ENCODE measurements at places on chromosomes 4 and X. TPM values are rescaled to one million over a fixed set of nuclear protein-coding genes. Genes with fewer than 3 reads are reported as not detected.
A peak's percentile ranks its signal among the peaks of the same experiment; 100 is the strongest.

DNA sequence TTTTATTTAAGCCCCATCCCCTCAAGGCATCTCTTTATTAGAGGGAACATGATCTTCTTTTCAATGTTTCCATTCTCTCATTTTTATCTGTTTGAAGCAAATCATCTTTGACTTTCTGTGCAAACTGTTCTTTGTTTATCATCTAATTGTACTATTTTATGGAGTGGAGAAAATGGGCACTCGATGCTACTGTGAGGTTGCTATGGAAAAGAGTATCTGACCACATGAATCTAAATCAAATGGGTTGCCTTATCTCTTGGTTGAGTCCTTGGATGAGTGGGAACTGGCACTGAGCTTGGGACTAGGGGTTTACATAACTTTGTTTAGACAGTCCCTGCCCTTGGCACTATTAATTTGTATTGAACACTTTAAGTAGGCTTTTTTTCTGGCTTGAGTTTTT lies 9.1 kb downstream of the OCRL start:
- no peak for DNase-seq

GRCh38 chr4:151922811-151923210 lies 162.0 kb upstream of the GATB start:
- no peak for DNase-seq

DNA sequence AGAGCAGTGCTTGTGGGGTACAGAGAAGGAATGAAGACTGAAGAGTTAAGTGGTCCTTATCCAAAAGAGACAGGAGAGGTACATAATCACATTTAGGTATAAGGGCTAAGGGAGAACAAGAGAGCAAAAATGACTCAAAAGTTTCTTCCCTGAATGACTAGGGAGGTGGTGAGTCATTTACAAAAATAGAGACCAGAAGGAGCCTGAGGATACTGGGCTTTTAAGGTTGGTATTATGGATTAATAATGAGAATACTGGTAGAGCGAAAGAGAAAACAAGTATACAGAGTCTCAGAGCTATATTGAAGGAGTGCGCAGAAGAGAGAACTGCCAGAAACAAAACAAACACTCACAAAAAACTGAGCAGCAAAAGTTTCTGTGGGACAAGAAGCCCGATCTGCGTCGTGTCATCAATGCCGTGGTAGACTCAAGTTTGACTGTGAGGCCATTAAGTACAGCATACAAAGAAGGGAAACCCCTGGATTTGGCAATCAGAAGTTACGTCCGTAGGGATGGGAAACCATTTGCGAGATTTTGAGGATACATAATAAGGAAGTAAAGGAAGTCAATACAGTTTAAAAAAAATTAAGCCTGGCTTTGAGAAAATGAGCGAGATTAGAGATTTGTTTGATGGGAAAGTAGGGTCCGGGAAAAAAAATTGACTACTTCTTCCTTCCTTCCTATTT lies 129.1 kb upstream of the STIM2 start:
- no peak for DNase-seq

The CDKL2 gene
- total RNA-seq = 0.84 TPM

- no peak for DNase-seq
Observed at GRCh38 chr4:152308951-152309350, 226.9 kb downstream of the FBXW7 start.

The FGF16 gene
- total RNA-seq = 4.4 TPM

DNA sequence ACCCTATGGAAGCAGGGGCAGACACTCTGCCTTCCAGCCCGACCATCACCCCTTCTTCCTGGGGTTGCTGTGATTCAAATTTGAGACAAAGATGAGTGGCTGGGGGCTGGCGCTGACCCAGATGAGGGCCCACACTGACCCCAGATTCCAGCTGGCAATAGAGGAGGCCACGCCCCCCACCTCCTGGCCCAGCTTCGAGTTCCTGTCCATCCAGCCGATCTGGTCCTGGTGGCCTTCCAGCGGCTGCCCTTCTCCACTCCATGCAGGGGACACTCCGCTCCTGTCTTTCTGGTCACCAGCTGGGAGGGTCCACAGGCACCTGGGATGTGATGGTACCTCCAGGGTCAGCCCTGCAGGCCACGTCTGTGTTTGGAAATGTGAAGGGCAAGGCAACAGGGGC lies 98.5 kb upstream of the PSAPL1 start:
- no peak for DNase-seq

The FNIP2 gene
- total RNA-seq = 8.9 TPM

DNA sequence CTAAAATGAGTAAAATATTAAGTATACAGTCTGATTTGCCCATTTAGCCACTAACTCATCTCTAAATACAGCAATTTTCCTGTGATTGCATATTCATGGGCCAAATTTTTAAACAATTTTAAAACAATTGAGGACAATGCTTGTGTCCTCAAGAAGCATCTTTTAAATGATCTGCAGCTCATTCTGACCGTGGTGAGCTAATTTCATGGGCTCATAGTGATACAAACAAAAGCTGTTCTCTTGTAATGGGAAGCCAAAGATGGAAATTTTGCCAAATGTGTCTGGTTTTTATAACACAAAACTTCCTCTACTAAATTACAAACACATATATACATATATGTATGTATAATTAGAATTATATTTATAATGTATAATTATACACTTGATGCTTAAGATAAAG lies 39.7 kb downstream of the HMGB2 start:
- no peak for DNase-seq

The CCDC110 gene
- total RNA-seq = 0.26 TPM

GRCh38 chr4:128521156-128521555 lies 233.5 kb upstream of the PGRMC2 start:
- DNase-seq = no peak

GRCh38 chr4:157265281-157265680 lies 44.8 kb downstream of the GRIA2 start:
- peak; percentile 53 for DNase-seq

The DCAF12L2 gene
- total RNA-seq = 3.4 TPM

The SLC9A7 gene
- total RNA-seq = 25.3 TPM

DNA sequence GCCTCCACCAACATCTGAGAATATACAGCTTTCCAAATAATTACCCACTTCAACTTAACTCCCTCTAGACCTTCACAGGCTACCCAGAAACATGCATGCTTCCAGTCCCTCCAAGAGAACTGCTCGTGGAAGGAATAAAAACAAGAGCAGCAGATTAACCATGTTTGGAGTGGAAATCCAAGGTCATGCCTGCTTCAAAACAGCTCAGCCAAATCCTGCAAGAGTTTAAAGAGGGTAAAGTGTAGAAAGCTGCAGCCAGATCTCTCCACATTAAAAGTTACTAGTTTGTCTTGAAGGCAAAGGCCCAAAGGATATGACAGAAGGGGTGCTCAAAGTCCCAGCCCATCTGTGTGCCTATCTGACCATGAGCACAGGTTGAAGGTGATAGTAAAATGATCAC lies 139.3 kb downstream of the RNF150 start:
- no peak for DNase-seq

The GPR143 gene
- total RNA-seq = 13.5 TPM

DNA sequence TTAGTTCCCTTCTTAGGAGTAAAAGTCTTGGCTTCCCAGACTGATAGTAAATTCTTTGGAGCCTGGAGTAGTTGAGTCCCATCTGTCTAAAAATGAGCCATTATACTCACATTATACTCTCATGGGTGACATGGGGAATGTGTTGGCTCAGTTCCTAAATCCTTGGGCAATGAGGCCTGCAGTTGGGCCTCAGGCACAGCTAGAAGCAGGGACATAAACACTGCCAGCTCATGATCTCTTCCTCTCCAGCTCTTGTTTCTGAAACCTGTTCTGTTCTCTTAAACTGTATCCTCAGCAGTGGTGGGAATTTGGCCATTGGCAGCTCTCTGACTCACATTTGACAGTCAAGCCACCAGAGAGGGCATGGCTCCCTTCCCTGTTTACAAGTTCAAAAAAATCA lies 212.5 kb downstream of the SPATA18 start:
- no peak for DNase-seq

The PRAF2 gene
- 8.2 TPM for total RNA-seq

DNA sequence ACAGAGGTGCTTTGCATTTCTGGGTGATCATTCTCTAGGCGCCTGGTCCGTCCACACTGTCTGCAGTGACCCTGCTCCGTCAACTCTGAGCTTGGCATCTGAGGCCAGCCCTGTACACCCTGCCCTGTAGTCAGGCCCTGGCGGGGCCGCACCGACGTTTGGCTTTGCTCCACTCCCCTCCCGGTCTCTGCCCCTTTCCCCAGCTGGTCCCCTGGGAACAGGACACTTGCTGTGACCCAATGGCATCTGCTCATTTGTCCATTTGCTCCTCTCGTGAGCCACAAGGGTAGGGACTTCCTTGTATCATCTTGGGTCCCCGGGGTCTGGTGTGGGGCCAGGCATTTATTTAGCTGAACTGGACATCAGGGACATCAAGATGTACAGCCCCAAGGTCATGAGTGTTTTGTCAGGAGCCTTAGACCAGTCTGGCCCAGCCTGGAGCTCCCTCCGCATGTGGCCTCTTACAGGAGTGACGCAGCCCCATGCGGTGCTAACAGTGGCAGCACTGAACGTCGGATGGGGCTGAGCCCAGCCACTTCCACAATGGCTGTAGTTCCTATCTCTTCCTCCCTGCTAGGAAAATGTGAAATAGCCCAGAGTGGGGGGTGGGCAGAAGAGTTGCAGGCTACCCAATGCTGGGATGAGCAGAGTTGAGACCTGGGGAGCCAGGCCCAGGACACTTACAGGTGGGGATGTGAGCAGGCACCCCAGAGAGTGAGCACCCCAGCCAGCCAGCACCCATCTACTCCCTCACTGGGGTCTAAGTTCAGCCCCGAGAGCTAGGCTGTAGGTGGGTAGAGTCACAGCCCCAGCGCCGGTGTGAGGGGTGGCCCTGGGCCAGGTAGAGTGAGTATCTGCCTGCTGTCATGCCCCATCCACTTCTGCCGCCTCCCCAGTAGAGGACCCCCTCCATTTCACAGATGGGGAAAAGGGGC lies 2.0 kb upstream of the SH3BP2 start:
- DNase-seq = peak; percentile 69

The NAA11 gene
- not detected for total RNA-seq

DNA sequence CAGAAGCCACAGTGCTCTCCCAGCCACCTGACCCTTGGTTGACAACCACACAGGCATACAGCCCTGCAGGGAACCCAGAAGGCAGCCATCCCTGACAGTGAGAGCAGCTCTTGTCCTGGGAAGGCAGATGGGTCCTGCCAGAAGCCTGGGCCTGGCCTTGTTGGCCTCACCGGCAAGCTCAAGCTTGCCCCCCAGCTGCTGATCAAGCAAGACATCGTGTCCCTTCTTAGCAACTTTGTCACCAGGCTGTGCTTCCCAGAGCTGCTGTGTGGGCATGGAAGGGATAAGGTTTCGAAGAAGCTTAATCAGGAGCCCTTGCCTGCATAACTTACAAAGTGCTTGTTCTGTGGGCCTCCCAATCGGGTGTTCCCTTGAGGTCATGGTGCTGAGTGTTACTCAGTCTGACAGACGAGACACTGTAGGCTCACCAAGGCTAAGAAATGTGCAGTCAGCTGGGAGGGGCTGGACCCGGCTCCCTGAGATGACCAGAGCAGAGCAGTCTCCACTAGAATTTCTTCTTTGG lies 6.8 kb upstream of the ABLIM2 start:
- DNase-seq = no peak

DNA sequence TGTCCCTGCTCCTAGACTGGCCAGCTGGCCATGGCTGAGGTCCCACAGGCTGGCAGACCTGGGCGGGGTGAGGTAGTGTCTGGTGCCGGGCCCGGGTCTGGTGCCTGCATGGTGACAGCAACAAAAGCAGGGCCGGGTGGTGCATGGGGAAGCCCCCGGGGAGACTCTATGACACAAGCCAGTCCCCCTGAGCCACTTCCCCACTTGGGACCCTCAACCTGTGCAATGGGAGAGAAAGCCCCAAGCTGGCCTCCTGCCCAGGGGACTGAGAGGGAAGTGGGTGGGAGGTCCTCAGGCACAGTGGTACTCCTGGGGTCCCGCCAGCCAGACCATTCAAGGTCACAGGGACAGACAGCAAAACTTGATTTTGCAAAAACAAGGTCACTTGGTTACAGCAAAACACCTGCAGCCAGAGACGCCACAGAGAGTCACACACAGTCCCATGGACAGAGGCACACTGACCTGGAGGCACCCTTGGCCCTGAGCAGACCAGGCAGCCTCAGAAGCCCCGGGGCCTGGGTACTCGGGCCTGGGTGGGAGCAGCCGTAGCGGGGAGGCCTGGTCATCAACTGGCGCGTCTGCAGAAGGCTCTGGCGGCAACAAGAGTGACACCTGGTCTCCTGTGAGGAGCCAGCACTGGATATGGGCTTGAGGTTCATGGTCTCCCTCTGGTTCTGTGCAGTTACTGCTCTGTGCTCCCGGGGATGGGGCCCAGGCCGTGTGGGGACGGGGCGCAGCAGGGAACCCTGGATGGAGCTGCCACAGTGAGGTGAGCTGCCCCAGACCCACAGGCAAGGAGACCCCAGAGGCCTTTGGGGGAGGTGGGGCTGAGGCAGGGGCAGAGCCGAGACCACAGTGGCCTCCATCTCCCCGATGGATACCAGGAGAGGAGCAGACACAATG lies 60.6 kb downstream of the HTRA3 start:
- DNase-seq = peak; percentile 37

GRCh38 chr4:169418846-169419245 lies 148.1 kb upstream of the SH3RF1 start:
- DNase-seq = no peak

The SERPINA7 gene
- not detected for total RNA-seq

The RS1 gene
- 0.11 TPM for total RNA-seq

- no peak for DNase-seq
Observed at GRCh38 chr4:63904201-63904600, 505.0 kb downstream of the TECRL start.

The SLC6A14 gene
- not detected for total RNA-seq

The CTAG1B gene
- total RNA-seq = not detected

The CSAG1 gene
- total RNA-seq = not detected

DNA sequence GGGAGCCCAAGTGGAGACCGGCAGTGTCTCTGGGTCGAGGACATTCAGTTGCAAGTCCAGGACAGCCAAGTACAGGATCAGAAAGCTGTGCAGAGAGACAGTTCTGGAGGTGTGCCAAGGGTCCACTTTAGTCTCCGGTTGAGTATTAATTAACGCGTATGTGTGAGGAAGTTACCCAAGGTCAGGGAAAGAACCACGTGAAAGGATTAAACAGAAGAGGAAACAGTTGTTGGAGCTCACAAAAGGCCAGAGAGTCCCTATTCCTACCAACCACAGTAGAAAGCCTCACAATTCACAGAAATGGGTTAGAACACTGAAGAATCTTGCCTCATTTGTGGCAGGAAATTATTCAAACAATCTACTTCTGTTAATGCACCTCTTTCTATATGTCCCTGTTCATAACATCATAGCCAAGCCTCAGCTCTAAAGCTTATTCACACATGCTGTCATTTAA lies 17.9 kb upstream of the NSUN7 start:
- no peak for DNase-seq

- DNase-seq = no peak
Observed at GRCh38 chrX:45001048-45001447, 128.1 kb downstream of the KDM6A start.

GRCh38 chr4:183940864-183941263 lies 35.8 kb downstream of the STOX2 start:
- no peak for DNase-seq

DNA sequence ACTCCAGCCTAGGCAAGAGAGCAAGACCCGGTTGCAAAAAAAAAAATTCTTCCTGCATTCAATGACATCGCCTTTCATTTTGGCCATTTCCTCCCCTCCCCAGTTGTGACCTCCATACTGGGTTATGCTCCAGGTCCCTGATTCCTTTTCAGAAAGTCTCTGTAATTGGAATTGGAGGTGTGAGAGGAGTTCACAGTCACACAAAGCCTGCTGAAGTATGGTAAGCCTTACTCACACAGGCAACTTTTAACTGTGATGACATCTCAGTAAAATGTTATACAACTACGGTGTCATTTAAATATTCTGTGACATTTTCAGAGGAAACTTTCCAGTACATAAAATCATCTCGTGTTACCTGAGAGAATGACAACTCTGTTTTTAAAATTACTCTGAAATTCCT lies 73.6 kb downstream of the CEP44 start:
- DNase-seq = no peak

The PDCL2 gene
- not detected for total RNA-seq

- DNase-seq = no peak
Observed at GRCh38 chr4:1683261-1683735, 815 bp downstream of the FAM53A start.
